Neural crest cell (in vitro differentiated cells): ENCODE measurements at places on chromosomes 12 and 14. TPM values are rescaled to one million over a fixed set of nuclear protein-coding genes. Genes with fewer than 3 reads are reported as not detected.

The LACRT gene
- total RNA-seq: not detected in 2 replicates

The SOCS2 gene
- total RNA-seq: 53.5 and 56.4 TPM in 2 replicates

The SALL2 gene
- total RNA-seq: 160 and 164 TPM in 2 replicates

The CPM gene
- not detected in 2 replicates for total RNA-seq

The REP15 gene
- total RNA-seq: 1.3 and 1.5 TPM in 2 replicates

The TOMM20L gene
- total RNA-seq: 0.42 and 0.52 TPM in 2 replicates

The SCNN1A gene
- not detected in 2 replicates for total RNA-seq

The SDS gene
- total RNA-seq: not detected in 2 replicates

The GLIPR1L2 gene
- total RNA-seq: 0.40 and 0.98 TPM in 2 replicates

The HAL gene
- 0.25 and 0.65 TPM in 2 replicates for total RNA-seq

DNA sequence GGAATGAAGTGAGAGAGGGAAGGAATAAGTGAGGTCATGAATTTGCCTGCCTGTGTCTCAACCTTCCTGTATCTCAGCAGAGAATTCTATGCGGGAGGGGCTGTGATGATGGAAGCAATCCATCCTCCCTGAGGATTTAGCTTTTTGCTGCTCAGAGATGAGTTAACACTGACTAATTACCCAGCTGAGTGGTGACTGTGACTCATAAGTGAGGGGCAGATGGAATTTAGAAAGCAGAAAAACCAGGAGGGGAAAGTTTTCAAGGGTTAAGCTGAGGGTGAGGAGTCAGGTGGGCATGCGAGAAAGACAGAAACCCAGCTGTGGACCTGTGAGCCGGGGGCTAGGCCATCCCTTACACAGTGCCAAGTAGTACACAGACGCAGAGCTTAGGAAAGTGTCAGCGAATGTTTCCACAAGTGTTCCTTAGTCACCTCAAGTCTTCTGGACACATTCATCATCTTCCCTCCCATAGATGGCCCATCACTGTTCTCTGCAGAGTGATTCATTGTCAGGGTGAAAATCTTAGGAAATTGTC, 277.9 kb downstream of the IPO8 start:
- no peaks in the 10 kb centered on the region for H3K4me1 ChIP-seq
- H3K36me3 ChIP-seq: no peaks in the 10 kb centered on the region
- no peak overlapping the region for H3K27ac ChIP-seq
- no peak overlapping the region for H3K4me3 ChIP-seq
- DNase-seq: no peak

GRCh38 chr14:103127861-103128598, 4.8 kb downstream of the TNFAIP2 start:
- H3K4me1 ChIP-seq: peaks cover 4% of the 10 kb centered on the region
- H3K4me3 ChIP-seq: peak overlapping the region; percentile 23
- H3K27me3 ChIP-seq: peaks cover 43% of the 10 kb centered on the region
- no peak for DNase-seq

DNA sequence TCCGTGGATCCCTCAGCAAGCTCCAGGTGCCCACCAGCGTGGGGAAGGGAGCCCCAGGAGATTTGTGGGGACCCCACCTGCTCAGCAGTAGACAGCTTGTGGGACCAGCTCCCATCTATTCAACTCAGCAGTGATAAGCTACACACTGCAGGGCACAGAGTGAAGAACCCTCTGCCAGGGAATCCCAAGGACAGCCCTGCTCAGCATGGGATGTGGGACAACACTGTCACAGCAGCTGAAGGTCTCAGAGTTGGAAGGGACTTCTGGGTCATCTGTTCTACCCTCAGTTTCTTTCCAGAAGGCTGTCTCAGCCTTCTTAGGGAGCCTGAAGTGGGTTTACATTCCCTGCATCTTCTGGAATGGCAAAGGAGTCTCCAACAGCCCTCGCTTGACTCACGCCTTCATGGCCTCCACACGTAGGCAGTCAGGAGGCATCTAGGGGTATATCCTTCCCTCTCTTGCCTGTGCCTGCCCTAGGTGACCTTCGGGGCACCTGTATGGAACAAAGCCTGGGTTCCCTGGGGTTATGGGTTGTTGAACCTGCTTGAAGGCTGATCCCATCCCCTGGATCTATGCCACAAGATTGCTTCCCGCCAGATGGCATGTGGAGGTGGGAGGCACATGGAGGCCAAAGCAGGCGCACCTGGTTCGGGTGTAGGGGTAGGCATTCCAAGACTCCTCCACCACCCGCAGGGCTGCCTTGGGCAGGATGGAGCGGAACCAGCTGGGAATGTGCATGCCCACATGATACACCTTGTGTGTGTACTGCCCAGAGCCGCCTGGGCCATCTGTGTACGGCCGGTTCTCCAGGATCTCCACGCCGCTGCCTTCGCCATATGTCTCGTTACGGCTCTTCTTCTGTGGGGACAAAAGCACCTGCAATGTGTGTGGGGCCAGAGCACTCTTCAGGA, 33.0 kb downstream of the ARL6IP4 start:
- no peak overlapping the region for H3K27ac ChIP-seq
- H3K4me1 ChIP-seq: no peaks in the 10 kb centered on the region
- no peaks in the 10 kb centered on the region for H3K27me3 ChIP-seq
- no peak for DNase-seq

DNA sequence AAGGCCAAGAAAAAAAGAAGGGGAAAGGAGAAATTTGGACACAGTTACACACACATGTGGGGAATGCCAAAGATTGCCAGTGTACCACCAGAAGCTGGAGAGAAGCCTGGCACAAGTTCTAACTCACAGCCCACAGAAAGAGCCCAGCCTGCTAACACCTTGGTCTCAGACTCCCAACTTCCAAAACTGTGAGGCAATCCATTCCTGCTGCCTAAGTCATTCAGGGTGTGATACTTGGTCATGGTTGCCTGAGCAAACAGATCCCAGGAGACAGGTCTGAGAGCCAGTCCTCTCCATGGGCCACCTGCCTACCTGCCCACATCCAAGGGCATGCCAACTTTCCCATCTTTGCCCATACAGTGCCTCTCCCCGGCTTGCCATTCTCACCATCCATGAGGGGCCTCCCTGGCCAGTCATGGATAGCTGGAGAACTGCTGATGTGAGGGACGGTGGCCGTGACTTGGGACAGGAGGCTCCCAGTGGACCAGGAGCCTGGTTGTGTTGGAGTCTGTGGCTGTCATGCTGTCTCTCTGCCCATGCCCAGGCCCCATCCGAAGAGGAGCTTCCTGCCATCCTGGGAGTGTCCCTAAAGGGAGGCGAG, 198.0 kb upstream of the RTL1 start:
- no peaks in the 10 kb centered on the region for H3K4me1 ChIP-seq
- DNase-seq: no peak
- no peaks in the 10 kb centered on the region for H3K36me3 ChIP-seq
- no peak overlapping the region for H3K4me3 ChIP-seq
- no peaks in the 10 kb centered on the region for H3K27me3 ChIP-seq

- peaks cover 14% of the 10 kb centered on the region for H3K27me3 ChIP-seq
- DNase-seq: no peak
- no peak overlapping the region for H3K4me3 ChIP-seq
These were observed 34.8 kb downstream of the CRACR2A start for GRCh38 chr12:3718100-3718499.

DNA sequence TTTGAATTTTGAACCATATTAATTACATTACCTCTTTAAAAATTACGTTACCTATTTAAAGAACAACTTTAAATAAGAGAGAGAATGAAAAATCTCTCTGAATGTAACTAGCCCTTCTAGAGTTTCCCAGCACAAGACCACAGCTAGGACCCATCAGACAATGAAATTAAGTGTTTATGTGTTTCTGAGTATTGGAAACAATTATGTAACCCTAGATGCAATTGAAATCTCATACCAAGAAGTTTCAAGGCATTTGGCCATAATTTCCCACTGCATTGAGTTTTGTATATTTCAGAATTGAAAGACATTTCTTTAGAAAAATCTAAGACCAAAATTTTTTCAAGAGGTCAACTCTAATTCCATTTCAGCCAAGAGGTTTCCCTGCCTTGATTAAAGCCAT, 47.1 kb downstream of the SERPINA3 start:
- peaks cover 3% of the 10 kb centered on the region for H3K27me3 ChIP-seq
- no peak overlapping the region for H3K27ac ChIP-seq
- H3K36me3 ChIP-seq: no peaks in the 10 kb centered on the region
- no peaks in the 10 kb centered on the region for H3K4me1 ChIP-seq
- DNase-seq: no peak

GRCh38 chr12:120267736-120268135, 2.2 kb upstream of the PXN start:
- no peak for DNase-seq
- no peaks in the 10 kb centered on the region for H3K36me3 ChIP-seq
- H3K4me3 ChIP-seq: peak overlapping the region; percentile 31

DNA sequence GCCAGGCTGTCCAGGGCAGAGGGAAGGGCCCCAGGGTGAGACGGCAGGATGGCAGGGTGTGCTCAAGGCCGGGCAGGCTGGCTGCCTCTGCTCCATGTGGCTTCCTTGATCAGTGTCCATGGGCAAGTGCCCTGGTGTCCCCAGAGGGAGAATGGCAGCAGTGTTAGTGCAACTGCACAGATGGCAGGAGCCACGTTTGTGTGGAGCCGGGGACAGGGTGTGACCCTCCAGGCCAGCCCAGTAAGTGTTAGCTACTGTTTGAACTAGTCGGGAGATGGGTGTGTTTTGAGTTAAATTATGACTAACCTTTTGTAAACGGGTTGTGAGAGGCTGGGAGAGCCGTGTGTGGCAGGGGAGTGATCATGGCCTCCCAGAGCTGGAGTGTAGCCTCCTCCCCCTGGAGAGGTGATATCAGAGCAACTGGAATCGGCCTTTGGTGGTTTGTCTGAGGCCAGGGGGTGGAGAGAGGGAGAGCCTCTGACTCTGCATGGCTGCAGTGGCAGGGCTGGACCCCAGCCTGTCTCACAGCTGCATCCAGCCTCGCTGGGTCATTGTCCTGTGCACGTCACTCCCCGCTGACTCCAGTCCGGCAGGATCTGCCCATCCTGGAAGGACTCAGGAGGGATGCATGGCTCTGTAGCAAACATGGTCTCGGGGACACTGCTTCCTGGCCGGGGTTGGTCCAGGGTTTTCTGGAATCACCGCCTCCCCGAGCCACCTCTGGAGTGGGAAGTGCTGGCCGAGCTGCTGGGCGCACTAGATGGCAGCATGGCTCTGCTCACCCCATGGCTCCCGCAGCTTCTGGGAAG, 27.8 kb downstream of the AACS start:
- no peak for DNase-seq
- H3K36me3 ChIP-seq: peaks cover 6% of the 10 kb centered on the region

DNA sequence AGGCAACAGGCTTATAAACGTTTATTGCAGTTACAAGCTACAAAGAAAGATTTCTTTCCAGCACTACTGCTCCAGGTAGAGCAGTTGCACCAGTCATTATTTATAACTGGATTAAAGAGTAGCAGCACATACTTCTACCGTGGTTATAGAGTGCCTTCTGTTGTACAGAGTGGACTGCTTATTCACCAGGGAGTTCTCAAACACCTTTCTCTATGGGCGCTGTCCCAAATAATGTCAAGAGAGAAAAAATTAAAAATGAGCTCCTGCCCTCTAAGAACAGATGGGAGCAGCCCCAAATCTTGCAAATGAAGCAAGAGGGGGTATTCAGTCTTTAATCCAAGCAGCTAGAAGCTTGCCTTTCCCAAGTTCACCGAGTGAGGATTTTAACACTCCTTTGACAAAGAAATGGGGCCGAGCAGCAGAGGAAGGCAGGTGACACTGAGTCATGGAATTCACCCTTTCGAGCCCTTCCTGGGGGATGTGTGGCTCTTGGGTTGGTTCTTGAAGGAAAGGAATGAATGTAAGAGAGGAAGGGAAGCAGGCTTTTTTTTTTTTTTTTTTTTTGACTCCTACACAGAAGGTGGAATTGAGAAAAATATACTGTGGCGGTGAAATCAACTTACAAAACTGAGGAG, 181.2 kb downstream of the PRKCH start:
- DNase-seq: no peak
- peaks cover 2% of the 10 kb centered on the region for H3K27me3 ChIP-seq
- H3K4me3 ChIP-seq: no peak overlapping the region
- no peaks in the 10 kb centered on the region for H3K36me3 ChIP-seq
- H3K27ac ChIP-seq: no peak overlapping the region

DNA sequence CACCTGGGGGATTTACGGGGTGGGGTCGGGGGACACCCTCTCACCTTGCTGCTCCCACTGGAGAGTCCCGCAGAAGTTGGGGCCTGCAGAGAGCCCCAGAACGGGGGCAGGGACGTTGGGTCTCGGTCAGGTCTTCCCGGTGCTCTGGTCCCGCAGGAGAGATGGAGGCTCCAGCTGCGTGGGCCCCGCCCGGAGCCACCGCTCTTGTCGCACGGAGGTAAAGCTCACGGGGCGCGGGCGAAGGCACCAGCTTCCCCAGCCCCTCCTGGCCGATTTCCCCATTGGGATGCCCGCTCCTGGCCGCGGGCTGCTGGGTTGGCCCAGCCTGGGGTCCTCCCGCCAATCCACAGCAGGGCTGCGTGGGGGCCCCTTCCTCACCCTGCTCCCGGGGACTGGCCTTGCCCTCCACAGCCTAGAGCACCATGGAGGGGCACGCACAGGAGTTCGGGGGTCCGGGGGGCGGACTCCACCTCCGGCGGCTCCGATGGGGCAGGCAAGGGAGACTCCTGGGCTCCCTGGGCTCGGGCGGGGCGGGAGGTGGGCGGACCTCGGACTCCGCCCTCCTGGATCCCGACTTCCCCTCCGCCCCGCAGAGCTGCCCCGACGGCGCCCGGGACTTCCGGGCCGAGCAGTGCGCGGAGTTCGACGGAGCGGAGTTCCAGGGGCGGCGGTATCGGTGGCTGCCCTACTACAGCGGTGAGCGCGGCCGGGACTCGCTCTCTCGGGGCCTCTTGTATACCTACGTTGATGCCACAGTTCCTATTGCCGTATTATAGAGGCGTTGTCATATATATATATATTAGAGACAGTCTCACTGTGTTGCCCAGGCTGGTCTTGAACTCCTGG, 8.4 kb downstream of the PAPLN start:
- H3K4me3 ChIP-seq: no peak overlapping the region
- no peak for DNase-seq
- H3K27ac ChIP-seq: no peak overlapping the region
- H3K27me3 ChIP-seq: peaks cover 27% of the 10 kb centered on the region
- peaks cover 4% of the 10 kb centered on the region for H3K4me1 ChIP-seq
- no peaks in the 10 kb centered on the region for H3K36me3 ChIP-seq

DNA sequence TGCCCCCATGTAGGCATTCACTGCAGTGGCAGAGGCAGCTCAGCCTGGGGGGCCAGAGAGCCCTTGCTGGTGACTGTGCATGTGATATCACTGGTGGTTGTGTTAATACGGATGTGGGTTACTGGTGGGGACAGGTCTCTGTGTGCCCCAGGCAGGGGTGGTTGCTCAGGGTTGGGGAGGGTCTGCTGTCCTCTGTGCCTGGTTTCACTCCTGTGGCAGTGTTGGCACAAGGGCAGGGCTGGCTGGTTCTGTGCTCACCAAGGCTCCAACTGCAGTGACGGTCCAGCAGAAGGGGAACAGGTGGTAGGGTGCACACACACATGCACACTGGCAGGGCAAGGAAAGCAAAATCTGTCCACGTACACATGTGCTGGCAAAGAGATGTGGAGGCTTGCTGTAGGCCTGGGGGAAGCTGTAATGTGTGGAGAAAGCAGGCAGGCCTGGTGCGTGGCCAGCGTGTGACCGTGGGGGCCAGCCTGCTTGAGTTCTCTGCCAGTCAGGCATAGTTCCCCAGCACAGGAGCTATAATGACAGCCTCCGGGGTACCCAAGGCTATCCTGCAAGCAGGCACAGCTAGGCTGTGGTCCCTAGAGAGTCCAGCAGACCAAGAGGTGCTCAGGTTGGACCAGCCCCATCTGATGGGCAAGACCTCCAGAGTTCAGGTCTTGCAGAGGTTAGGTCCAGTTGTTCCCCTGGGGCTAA, 254.6 kb downstream of the FBXL14 start:
- H3K36me3 ChIP-seq: peaks cover 3% of the 10 kb centered on the region
- H3K4me1 ChIP-seq: no peaks in the 10 kb centered on the region
- H3K27ac ChIP-seq: no peak overlapping the region

- H3K36me3 ChIP-seq: peaks cover 10% of the 10 kb centered on the region
- no peaks in the 10 kb centered on the region for H3K27me3 ChIP-seq
- no peaks in the 10 kb centered on the region for H3K4me1 ChIP-seq
- no peak overlapping the region for H3K4me3 ChIP-seq
These were observed 51.9 kb downstream of the SH2B3 start for GRCh38 chr12:111457577-111457976.
